ENCODE measurements at places on chromosomes 2 and 18. TPM values are rescaled to one million over a fixed set of nuclear protein-coding genes. Genes with fewer than 3 reads are reported as not detected.

TMEM200C gene
- polyA plus RNA-seq = 1.3 TPM

ZC3H6 gene
- 3.3 TPM for polyA plus RNA-seq

OXER1 gene
- 5.6 TPM for polyA plus RNA-seq

RHOB gene
- 1,467 TPM for polyA plus RNA-seq

DAPL1 gene
- 0.68 TPM for polyA plus RNA-seq
